NCI-H526 (cell line): ENCODE measurements at places on chromosomes 3 and 15.

DNA sequence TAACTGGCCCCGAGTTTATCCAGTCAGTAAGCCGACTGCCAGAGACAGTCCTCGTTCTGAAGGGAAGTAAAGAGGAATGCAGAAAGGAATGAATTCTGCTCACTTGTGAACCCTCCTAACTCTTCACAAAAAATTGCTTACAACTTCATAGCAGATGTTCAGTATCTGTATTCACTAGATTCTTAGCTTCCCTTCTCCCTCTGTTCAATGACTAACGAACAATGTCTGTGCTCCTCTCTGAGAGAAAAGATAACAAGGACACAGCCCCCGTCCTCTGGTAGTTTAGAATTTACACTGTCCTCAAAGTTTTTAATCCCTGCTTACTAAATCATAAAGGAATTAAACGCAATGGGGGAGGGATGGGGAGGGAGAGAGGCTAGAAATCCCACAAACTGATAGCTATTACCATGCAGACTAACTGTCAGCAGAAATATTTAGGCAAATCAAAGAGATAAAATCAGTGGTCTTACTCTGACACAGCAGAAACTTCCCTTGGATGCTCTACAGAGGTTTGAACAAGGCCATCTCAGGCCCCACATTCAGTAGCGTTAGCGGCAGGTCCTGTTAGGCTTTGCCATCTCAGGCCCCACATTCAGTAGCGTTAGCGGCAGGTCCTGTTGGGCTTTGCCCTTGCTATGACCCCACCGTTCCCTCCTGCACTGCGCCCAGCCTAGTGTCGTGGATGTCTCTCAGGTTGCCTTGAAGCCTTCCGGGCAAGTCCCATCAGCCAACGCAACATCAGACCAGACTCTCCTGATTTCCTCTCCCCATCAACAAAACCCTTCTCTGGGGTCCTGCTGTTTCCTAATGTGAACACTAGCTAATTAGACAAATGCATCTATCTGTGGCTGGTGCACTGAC is 23.4 kb downstream of the NRROS start:
- peak; percentile 56 for DNase-seq

- no peak for DNase-seq
These were observed at the start of gene HHLA2 for GRCh38 chr3:108296239-108296638. Gene HHLA2 (plus strand): TSS chr3:108296548. CDS start chr3:108351814, 55,266 bp downstream.

GRCh38 chr3:58572634-58573230 is 4.5 kb downstream of the FAM107A start:
- DNase-seq: no peak

DNA sequence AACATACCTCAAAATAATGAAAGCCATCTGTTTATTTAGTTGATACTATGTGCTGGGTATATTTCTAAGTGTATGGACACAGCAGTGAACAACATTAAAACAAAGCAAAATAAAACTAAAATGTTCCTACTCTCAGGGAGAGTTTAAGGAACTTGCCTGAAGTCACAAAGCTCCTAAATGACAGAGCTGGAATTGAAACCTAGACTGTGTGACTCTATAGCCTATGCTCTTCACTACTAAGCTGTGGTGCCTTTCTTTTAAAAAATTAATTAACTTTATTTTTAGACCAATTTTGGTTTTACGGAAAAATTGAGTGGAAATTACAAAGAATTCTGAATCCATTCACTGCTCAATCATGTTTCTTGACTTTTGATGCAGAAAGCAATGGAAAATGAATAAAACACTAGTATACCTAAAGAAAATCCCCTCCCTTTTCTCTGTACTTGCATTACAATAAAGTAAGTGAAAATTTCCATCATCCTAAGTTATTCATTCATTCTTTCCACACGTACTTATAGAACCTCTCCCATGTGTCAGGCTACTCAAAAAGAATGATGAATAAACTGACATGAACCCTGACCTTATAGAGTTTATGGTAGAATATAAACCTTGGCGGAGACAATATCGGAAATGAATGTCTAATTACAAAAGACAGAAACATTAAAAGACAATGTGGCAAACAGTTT is 189.8 kb upstream of the RBMS3 start:
- DNase-seq: no peak

- DNase-seq: no peak
These were observed 124.3 kb downstream of the ISL2 start for GRCh38 chr15:76460871-76461270.

DNA sequence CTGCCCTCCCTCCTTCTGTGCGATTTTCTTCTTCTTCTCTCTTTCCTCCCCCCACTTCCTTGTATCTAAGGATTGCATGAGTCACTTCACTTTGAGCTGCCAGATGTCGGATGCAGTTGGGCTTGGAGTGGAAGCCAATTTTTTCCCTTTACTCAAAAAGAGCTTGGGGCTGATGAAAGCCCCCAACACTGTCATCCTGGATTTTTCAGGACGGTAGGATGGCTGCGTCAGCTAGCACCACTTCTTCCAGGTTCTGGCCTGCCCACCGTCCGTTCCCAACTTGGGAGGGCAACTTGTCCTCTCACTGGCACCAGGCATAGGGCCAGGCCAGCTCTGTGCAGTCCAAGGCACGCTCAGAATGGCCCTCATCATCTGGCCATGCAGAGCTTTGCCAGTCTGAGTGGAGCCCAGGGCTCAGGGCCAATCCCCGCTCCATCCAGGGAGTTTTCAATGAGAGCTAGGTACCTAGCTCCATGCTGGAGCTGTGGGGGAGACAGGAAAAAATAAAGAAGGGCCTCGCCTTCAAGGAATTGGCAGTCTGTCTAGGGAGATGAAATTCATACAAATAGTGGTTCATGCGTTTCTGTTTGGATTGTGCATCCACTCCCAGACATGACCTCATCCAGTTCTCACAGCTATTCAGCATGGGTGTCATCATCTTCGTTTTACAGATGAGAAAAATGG is 47.7 kb upstream of the INSYN1 start:
- DNase-seq: no peak

- no peak for DNase-seq
These were observed 399.0 kb upstream of the ARRDC4 start for GRCh38 chr15:97561529-97561928.

- DNase-seq: no peak
These were observed 566.0 kb downstream of the ZIC1 start for GRCh38 chr3:147975165-147975564.

GRCh38 chr3:3013317-3014052 is 96.7 kb downstream of the IL5RA start:
- DNase-seq: no peak

DNA sequence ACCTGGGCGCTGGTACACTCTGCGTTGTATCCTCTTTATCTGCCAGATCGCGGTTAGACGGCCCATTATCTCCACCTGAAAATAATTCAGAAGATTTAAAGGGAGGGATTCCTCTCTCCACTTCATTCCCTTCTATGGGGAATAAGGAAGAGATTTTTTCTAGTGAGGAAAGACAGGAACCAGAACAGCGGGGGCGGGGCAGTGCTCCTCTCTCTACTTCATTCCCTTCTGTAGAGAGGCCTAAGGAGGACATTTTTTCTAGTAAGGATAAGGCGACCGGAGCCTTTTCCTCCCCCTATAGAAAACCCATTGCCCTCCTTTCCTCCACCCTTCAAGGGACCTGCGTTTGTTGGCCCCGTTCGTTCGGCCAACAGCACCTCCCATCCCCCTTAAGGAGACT is 8.3 kb upstream of the LIPH start:
- DNase-seq: peak; percentile 14
